ENCODE measurements at places on chromosomes 6 and 20.
A peak's percentile ranks its signal among the peaks of the same experiment; 100 is the strongest.

DNA sequence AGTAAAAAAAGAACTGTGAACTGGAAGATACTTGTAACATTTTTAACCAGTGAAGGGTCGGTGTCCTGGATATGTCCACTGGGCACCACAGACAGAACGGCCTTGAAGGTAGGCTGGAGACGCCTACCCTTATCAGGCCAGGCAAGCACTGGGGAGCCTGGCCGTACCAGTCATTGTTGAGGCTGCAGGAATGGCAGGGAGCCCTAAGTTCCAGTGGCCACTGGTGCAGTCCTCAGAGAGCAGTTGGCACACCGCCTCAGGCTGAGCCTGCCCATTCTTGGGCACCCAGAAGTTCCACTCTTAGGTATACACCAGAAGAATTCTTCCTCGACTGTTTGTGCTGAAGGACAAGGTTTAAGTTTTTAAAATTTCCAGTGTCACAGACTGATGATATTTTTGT lies 20.5 kb downstream of the DNAJC5 start:
- no peak for DNase-seq

GRCh38 chr6:38549795-38550194 lies 89.9 kb downstream of the BTBD9 start:
- no peak for DNase-seq

GRCh38 chr6:13524801-13525508 lies 37.6 kb upstream of the GFOD1 start:
- DNase-seq = no peak

DNA sequence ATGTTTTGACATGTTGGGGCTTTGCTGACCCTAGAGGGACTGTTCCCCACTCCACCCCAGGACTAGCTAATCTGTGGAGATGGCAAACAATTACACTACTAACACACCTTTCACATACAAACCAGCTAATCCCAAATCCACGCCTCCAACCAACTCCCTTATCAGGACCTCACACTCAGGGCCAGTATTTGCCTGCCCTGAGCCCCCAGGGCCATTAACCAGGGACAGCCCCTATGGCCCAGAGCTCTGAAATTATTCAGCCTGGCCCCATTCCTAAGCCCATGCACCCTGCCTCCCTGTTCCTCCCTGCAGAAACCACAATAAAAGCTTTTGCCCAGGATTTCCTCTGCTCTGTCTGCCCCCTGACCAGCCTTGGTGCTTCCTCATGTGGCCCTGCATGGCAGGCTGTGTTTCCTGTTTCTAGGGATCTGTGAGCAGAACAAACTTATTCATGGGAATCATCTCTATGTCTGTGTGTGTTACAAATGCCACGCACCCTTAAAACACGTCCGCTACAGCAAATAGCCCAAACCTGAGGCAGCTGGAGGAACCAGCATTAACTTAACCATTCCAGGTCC lies 121.2 kb downstream of the PXDC1 start:
- no peak for DNase-seq

DNA sequence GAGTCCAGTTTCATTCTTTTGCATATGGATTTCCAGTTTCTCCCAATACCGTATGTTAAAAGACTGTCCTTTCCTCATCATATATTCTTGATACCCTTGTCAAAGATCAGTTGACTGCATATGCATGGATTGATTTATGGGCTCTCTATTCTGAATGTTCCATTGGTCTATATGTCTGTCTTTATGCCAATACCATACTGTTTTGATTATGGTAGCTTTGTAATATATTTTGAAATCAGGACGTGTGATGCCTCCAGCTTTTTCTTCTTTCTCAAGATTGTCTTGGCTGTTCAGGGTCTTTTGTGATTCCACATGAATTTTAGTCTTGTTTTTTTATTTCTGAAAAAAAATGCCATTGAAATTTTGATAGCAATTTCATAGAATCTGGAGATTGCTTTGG lies 51.9 kb downstream of the KIZ start:
- no peak for DNase-seq

GRCh38 chr6:83073615-83074014 lies 6.1 kb downstream of the DOP1A start:
- no peak for DNase-seq

- no peak for DNase-seq
Measured at GRCh38 chr20:8362457-8362856, 230.4 kb downstream of the PLCB1 start.

DNA sequence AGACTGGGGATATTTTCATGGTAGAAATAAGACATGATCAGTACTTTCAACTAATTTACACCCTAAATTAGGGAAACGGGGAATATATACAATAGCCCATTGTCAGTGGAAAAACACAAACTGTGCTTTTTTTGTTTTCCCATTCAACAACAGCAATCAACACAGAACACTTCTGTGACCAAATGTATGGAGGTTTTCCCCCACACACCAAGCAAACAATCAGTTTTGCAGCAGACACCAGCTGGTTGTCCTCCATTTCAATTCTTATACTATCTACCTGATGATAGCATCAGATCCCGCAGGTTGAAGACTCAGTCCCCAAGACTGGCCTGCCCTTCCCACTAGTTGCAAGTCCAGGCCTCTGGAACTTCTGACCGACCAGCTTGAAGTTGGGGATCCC lies 4.5 kb downstream of the HINT3 start:
- DNase-seq = no peak

DNA sequence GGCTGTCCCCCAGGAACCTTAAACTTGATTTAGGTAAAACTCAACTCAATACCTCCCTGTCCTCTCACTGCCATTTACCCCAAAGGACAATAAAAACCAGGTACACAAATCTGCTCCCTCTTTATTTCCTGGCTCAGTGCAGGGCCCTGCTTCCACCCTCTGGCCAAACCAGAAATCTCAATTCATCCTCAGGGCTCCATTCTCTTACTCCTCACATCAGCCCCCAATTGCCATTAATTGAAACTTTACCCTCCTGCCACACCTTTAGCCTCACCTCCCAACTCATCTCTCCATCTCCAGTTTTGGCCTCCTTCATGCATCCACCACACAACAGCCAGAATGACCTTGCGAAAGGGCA lies 10.5 kb downstream of the ZBTB2 start:
- DNase-seq = no peak

DNA sequence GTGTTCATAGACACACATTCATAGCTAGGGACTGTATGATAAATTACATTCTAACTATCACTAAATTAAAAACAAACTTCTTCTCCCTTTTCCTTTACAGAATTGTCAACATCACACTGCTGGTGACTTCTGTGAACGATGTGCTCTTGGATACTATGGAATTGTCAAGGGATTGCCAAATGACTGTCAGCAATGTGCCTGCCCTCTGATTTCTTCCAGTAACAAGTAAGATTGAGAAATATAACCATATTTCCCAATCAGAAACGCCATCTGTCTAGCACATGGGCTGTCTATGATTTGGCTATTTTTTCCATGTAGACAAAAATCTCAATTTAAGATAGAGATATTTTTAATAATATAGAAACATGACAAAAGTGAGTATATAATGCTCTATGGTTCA lies 367.7 kb downstream of the ARHGAP18 start:
- DNase-seq = no peak

DNA sequence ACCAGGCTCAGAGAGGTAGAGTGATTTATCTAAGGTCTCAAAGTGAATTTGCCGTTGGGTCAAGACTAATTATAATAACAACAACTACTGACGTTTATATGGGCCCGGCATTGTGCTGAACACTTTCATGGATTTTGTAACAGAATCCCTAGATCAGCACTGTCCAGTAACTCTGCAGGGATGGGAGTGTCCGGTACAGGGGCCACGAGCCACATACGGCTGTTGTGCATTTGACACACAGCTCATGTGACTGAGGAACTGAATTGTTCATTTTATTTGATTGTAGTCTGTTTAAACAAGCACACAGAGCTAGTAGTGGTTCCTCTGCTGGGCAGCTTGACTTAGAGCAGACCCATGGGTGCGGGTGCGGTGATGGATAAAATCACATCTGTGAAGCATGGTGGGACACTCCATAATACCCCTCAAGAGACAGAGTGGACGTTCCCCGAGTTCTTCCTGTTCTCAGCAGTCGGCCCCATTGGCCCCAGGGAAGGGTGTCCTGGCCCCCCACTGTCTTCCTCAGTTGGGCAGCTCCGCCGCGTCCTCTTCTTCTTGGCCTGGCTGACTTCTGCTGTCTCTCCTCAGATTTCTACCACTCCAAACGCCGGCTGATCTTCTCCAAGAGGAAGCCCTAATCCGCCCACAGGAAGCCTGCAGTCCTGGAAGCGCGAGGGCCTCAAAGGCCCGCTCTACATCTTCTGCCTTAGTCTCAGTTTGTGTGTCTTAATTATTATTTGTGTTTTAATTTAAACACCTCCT lies 6.8 kb downstream of the CDKN1A start:
- no peak for DNase-seq

DNA sequence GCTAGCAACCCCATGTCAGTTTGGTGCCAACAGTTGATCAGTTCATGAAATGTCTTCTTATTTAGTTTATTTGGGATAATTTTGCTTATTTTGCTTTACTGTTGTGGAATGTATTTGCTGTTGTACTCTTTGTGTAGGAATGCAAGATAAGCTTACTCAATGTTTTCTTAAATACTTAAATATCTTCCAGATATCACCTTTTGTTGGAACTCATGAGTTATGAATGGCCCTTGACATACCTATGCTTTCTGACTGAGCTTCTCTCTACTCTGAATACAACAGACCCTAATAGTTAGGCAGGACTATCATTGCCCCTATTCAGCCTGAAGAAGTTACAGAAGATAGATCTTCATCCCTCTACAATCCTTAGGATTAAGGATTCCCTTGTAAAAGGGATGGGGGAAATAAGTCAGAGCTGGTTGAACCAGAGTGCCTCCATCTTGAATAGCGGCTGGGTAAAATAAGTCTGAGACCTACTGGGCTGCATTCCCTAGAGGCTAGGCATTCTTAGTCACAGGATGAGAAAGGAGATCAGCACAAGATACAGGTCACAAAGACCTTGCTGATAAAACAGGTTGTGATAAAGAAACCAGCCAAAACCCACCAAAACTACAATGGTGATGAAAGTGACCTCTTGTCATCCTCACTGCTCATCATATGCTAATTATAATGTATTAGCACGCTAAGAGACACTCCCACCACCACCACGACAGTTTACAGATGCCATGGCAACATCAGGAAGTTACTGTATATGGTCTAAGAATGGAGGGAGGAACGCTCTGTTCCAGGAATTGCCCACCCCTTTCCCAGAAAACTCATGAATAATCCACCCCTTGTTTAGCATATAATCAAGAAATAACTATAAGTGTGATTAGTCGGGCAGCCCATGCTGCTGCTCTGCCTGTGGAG lies 196.9 kb downstream of the AKAP7 start:
- DNase-seq = no peak

GRCh38 chr6:9537381-9537780 lies 877.5 kb downstream of the TFAP2A start:
- DNase-seq = no peak

DNA sequence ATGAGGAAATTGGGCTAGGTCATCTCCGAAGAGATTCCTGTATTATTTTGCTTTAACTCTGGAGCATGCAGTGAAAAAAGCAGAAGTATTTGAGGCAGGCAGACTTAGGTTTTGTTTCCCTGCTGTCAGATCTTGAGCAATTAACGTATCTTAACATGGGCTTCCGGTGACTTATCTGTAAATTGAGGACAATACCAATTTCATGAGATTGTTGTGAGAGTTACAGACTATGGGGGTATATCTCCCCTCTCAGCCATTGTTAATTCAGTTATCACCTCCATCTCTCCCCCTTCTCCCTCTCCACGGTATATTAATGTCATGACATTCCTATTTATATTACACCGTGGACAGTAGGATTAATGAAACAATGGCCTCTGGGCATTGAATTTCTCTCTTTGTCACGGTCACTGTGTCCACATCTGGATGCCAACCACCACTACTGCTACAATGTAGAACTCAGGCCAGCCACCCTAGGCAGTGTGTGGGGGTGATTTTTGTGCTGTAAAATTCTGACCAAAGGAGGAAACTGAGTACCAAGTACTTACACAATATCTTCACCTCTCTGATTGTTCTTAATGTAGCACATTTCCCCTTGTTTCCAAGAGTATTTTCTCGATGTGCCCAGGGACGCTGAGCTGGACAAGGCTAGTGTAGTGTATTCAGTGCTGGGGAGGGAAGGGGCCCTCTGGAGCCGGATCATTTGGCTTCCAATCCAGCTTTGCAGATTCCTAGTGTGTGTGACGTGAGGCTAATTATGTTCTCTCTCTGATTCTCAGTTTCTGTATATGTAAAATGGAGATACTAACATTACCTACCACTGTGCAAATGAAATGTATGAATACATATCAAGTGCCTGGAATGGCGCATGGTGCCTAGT lies 77.2 kb downstream of the GCNT2 start:
- no peak for DNase-seq

GRCh38 chr20:62350098-62350628 lies 16.9 kb downstream of the LAMA5 start:
- DNase-seq = no peak

GRCh38 chr6:79544299-79544927 lies 7.2 kb upstream of the LCA5 start:
- DNase-seq = no peak

- no peak for DNase-seq
Measured at GRCh38 chr6:80967609-80968008, 784.9 kb downstream of the TENT5A start.

GRCh38 chr20:45933266-45934045 lies 1.0 kb upstream of the PCIF1 start:
- peak; percentile 82 for DNase-seq

DNA sequence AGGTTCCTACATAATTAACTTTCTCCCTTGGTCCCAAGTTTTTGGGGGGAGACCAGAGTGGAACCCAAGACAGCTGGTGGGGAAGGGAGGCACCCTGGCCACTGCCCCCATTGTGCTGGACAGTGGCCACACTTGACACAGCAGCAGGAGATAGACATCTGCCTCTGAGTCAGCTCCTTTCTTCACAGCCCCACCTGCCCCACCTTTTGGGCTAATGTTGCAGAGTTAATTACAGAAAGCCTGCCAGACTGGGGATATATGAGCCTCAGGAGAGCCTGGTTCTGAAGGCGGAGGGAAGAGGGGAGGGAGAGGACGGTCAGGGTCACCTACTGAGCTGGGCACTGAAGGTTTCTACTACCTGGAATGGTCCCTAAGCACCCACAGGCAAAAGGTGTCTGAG lies 50.6 kb downstream of the MAFB start:
- no peak for DNase-seq

GRCh38 chr6:11096109-11096508 lies 2.5 kb downstream of the SMIM13 start:
- no peak for DNase-seq

DNA sequence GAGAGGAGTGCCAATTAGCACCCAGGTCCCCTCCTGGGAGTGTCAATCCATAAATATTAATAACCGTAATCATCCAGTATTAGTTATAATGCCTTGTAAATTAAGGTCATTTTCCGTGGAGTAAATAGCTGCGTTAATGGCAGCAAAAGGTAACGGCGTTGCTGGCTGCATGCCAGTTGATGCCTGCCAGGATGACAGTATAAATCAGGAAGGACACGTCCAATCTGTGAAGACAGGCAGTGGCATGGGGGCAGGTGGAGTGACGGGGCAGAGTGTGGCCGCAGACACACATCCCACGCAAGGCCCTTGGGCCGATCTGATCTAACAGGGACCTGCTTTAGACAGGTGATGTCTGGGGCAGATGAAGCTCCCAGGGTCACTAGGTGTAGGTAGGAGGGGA lies 49.1 kb downstream of the KCNB1 start:
- DNase-seq = no peak
